ENCODE measurements at places on chromosomes 11 and 22. TPM values are rescaled to one million over a fixed set of nuclear protein-coding genes. Genes with fewer than 3 reads are reported as not detected.

The SWAP70 gene
- 7.7 TPM for total RNA-seq

The CBY1 gene
- total RNA-seq, result 26.2 TPM

- DNase-seq, result no peak
These were observed 11.5 kb downstream of the PKNOX2 start for GRCh38 chr11:125175896-125176575.

DNA sequence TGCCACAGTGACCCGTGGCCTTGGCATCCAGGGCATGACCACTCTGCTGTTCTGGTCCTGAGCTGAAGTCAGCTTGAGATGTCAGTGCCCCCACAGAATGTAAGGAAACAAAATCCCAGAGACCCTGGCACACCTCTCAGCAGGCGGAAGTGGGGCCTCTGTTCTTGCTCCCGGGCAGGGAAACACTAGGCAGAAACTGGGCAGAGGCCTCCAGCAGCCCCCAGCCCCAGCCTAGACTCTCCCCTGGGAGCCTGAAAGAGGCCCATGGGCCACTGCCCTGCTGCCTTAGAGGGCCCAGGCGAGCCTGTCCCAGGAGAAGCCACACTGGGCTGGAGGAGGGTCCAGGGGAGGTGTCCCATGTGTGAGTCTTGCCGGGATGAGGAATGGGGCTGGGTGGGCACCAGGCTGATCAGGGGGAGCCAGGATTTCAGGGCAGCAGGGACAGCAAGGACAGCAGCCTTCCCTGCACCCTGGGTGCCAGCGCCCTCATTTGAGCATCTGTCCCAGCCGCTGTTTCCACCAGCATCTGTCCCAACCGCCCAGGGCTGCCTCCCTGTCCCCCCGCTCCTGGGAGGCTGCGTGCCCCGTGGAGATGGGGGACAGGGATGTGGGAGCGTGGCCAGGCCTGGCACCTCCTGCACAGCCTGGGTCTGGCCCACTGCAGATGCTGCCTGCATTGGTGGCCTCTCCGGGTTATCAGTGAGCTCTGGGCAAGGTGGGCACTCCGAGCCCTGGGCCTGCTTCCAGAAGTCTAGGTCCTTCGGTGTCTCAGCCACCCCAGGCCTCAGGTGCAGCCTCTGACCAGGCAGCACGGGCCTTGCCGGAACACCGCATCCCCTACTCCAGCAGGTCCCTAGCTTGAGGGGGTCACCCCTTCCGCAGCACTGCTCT is 1072.4 kb downstream of the BRD1 start:
- DNase-seq, result no peak

DNA sequence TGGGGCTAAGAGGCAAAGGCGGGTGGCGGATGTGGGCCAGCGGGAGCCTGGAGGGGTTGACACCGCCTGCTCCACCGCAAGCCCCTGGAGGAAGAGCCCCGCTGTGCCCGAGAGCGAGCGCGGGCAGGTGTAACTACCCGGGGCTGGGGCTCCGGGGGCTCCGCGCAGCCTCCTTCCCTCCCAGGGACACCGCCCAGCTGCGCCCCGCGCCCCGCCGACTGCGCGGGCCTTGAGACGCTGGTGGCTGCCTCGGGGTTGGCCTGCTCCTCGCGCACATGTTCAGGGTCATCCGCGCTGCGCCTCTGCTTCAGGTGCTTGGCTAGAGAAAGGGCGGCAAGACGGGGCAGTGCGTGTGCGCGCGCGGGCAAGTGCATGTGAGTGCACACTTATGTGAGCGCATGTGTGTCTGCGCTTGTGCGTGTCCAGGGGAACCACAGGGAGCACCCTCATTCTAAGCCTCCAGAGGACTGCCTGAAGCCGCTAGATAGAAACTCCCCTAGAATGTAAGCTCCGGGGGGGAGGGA is 197.5 kb upstream of the TMEM45B start:
- no peak for DNase-seq

Measured in activated T-cell treated with anti-CD3 and anti-CD28 coated beads, Interleukin-2, amount 50 U/mL, for 72 hours (primary cell).